ENCODE measurements at places on chromosomes 4 and X.

GRCh38 chr4:88012647-88013046 lies 5.2 kb downstream of the PKD2 start:
- no peak for DNase-seq

DNA sequence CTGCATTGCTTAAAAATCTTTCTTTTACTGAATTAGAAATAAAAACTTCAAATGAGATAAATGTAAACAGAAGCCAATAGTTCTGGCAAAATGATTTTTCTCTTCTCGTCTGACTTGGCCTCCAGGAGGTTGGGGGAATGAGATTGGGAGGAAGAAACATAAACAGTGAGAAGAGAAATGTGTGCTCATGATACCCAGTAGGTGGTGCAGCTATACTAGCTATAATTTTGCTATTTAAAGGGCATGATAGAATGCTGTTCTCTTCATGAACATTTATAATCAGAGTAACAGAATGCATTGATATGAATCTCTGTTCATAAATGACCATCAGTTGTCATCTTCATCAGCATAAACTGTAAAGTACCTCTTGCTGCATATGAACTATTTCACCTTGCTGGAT lies 85.5 kb downstream of the TACR3 start:
- no peak for DNase-seq

GRCh38 chrX:124348885-124349453 lies 2.6 kb downstream of the SH2D1A start:
- DNase-seq: no peak

DNA sequence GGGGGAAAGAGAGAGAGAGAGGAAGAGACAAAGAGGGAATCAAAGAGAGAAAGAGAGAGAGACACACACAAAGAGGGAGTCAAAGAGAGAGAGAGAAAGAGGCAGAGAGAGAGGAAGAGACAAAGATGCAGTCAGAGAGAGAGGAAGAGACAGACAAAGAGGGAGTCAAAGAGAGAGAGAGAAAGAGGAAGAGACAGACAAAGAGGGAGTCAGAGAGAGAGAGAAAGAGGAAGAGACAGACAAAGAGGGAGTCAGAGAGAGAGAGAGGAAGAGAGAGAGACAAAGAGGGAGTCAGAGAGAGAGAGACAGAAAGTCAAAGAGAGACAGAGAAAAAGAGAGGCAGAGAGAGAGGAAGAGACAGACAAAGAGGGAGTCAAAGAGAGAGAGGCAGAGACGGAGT lies 45.5 kb downstream of the MAGEA9 start:
- DNase-seq: no peak

- no peak for DNase-seq
Measured at GRCh38 chrX:110420771-110421499, 62.3 kb downstream of the RTL9 start.

DNA sequence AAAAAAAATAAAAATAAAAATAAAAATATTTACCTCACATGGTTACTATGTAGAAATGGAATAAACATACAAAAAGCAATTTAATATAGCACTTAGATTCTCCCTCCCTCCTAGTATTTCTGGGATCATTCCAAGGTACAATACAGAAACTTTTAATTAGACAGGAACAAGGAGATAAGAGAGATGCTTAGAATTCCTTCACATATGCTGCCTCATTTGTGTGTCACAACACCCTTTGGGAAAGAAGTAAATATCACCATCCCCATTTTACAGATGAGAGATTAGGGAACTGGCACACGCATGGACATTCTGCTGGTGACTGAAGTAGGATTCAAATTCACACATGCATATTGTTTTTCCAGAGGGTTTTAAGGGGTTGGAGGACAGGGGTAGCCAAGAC lies 164.2 kb downstream of the APBB2 start:
- DNase-seq: no peak

GRCh38 chr4:118676128-118676527 lies 9.1 kb upstream of the METTL14 start:
- no peak for DNase-seq

DNA sequence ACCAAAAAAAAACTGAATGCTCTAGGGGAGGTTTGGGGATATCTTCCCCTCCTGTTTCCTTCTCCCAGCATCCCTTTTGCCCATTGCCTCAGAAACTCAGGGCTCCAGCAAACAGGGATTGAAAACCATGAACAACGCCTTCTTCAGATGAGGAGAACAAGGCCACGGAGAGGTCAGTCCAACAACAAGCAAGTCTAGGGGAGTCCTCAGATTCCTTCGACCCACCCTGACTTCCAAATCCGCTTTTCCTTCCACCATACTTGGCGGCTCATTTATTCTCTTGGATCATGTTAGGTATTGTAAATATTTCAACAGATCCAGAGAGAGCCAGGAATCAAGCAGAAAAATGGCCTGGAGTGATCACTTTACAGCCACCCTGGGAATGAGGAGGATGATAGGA lies 21.9 kb downstream of the REELD1 start:
- DNase-seq: no peak

DNA sequence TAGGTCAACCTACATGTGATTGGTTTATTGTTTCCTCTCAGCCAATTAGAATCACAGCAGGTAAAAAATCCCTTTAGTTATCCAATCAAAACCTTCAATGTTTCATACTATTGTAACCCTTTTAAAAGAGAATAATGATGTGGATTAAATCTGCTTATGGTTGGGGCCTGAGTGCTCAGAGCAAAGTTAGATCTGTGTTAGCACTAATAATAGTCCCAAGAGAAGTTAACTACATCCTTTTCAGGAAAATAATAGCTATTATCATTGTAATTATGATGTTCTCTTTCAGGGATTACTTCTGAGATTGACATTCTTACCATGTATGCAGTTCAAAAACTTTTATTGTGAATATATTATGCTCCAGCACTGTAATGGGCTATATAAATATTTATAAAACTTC lies 262.6 kb upstream of the ARX start:
- DNase-seq: no peak

DNA sequence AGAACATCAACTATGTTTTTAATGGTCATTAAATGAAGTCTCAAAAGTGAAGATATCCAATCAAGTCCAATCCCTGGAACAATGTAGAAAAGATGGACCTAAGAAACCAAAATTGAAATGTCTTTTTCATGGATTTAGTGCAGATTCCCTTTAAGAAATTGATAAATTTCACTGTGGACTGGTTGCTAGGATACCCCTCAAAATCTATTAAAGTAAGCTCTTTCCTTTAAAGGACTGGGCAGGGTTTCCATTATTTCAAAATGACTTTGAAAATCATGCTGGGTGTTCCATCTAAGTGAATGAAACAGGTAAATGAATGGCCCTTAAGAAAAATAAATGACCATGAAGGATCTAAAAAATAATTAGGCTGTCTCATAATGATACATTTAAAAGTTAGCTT lies 28.6 kb downstream of the PLRG1 start:
- DNase-seq: no peak

- no peak for DNase-seq
Measured at GRCh38 chrX:40550066-40550465, 30.7 kb upstream of the ATP6AP2 start.

DNA sequence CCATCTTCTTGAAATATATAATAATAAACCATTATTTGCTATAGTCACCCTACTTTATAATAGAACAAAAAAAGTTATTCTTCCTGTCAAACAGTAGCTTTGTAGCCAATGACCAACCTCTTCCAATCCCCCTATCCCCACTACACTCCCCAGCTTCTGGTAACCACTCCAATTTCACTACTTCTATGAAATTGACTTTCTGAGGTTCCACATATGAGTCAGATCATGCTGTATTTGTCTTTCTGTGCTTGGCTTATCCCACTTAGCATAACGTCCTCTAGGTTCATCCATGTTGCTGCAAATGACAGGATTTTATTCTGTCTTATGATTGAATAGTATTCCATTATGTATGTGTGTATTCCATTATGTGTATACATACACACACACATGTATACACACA lies 809.7 kb upstream of the NDST4 start:
- DNase-seq: no peak

DNA sequence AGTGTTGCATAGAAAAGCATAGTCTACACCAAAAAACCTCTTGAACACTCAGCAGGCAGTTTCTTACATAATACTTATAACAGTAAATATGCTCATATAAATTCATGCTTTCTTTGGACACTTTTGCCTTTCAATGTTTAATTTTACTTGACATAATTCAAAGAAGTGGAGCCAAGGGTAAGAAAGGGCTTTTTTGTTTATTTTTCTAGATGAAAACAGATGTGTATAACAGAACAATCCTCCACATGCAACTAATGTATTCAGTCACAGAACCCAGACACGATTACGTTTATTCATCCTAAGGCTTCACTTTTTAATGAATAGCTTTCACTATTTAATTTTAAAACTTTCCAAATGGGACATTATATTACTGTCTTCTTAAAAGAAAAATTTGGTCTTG lies 58.0 kb upstream of the PTPN13 start:
- DNase-seq: no peak

GRCh38 chr4:156892805-156893204 lies 78.8 kb downstream of the PDGFC start:
- DNase-seq: no peak

DNA sequence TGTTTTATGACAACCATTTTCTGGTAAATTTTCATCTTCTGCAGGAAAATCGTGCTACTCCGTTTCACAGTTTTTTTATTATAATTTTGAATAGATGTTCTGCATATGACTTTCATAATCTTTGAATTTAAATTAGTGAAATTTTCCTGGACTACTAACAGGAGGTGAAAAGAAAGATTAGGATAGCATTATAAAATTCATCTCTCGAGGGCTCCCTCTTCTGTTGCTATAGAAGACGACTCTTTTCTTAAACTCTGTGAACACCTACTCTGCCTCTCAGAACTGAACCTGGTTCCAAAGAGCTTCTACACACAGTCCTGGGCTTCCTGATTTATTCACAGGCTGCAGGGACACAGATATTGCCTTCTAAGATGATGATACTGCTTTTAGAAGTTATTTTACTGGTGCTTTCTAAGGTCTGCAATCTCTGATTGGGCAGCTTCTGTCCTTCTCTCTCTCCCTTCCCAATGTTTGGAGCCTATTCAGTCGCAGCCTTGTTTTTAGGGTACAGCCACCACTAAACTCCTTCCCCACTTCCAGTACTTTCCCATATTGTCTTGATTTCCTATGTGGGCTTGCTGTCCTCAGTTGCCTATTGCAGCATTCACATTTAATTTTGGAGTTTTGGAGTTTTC lies 10.1 kb upstream of the SAP30 start:
- no peak for DNase-seq

DNA sequence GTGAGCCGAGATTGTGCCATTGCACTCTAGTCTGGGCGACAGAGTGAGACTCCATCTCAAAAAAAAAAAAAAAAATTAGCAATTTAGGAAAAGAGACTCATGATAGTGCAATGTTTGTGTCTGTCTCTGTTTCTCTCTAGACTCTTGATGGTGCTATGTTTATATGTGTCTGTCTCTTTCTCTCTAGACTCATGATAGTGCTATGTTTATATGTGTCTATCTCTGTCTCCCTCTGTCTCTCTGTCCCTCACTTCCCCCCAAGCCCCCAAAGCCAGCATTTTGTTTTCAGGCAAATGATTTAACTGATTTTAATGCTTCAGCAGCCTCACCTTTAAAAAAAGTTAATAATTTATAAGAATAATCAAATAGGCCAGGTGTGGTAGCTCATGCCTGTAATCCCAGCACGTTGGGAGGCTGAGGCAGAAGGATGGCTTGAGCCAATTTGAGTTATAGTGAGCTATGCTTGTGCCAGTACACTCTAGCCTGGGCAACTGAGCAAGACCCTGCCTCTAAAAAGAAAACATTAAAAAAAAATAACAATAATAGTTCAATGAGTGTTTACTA lies 6.9 kb downstream of the MOB1B start:
- DNase-seq: no peak

DNA sequence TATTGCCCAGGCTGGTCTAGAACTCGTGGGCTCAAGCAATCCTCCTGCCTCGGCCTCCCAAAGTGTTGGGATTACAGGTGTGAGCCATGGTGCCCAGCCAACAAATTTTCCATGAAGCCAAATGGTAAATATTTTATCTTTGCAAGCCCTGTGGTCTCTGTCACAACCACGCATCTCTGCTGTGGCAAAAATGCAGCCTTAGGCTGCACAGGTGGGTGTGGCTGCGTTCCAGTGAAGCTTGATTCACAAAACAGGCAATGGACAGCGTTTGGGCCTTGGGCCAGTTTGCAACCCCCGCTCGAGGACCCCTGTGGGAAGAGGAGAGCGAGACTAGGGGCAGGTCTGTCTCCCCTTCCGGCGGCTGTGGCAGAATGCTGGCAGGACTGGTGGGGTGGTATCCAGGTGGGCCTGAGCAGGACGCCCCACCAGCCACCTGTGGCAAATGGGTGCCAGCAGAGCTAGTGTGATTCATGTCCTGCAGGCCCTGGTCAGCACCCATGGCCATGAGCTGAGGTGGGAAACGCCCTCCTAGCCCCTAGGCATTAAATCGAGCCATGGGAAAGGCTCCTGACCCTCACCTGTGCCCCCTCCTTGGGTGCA lies 19.7 kb downstream of the HTRA3 start:
- DNase-seq: no peak

DNA sequence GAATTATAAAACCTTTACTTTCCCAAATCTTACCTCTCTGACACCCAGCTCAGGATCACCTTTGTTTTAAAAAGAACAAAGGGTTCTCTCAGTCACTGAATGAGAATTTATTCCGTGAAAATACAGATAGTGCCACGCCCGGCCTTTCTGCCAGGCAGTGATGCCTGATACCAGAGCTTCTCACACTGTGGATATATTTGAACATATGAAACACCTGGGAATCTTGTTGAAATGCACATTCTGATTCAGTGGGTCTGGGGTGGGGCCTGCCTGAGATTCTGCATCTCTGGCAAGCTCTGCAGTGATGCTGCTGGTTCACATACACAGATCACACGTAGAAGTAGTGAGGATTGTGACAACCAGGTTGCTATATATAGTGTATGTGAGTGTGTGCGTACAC lies 46.0 kb downstream of the ELOVL6 start:
- no peak for DNase-seq

GRCh38 chrX:150421816-150422215 lies 58.7 kb downstream of the MAMLD1 start:
- DNase-seq: no peak

DNA sequence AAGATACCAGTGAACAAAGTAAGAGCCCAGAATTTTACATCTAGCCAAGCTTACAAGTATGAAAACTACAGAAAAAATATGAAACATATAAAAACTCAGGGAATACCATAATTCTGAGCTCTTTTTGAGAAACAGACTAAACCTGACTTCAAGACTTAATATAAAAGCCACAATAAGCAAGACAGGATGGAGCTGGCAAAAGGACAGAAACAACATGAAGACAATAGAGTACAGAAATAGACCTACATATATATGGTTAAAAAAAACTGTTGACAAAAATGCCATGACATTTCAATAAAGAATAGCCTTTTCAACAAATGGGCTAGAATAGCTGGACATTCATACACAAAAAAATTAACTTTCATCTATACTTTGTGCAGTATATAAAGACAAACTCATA lies 49.4 kb downstream of the UBA6 start:
- DNase-seq: no peak

GRCh38 chr4:127788517-127788916 lies 6.4 kb downstream of the HSPA4L start:
- no peak for DNase-seq

DNA sequence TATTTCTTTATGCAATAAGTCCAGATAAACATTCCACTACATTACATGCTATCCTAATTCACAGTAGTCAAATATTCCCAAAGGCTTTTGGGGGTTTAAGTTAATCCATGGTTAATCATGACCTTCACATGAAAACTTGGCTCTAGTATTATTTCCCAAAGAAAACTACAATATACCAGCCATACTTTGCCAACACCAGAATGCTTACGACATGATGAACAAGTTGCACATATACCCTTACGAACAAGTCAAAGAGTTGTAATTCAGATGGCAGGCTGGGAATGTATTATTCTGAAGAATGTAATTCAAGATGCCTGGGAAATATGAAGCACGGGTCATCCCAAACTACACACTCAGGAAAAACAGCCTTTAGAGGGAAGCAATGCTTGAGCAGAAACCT lies 499.6 kb downstream of the PPARGC1A start:
- no peak for DNase-seq
